ENCODE measurements at places on chromosomes 3 and 15. TPM values are rescaled to one million over a fixed set of nuclear protein-coding genes. Genes with fewer than 3 reads are reported as not detected.
A peak's percentile ranks its signal among the peaks of the same experiment; 100 is the strongest.

The PRR20G gene
- not detected for total RNA-seq

The FBN1 gene
- total RNA-seq: 69.0 TPM

The P3H2 gene
- total RNA-seq: 9.6 TPM

The SEC11A gene
- total RNA-seq: 283 TPM

The WDR48 gene
- 25.5 TPM for total RNA-seq

The CYP1A2 gene
- not detected for total RNA-seq

The CCNB2 gene
- 20.0 TPM for total RNA-seq

The TGM5 gene
- total RNA-seq: not detected

DNA sequence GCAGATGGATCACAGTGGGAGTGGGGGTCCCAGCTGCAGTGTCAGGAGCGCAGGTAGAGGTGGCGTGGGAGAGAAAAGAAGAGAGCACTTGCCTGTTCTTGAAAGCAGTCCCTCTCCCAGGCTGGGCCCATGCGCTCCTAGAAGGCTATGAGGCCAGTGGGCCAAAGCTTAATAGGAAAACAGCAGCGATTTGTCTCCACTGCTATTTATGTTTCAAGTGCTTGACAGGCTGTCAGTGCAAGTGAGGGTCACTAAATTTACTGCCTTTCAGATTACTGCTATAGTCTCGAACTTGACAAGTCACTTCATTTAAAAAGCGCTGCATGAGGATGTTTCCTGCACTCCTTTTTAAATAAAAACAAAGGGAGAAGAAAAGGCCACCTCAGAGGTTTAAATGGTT, 239.5 kb downstream of the GAP43 start:
- DNase-seq: no peak

DNA sequence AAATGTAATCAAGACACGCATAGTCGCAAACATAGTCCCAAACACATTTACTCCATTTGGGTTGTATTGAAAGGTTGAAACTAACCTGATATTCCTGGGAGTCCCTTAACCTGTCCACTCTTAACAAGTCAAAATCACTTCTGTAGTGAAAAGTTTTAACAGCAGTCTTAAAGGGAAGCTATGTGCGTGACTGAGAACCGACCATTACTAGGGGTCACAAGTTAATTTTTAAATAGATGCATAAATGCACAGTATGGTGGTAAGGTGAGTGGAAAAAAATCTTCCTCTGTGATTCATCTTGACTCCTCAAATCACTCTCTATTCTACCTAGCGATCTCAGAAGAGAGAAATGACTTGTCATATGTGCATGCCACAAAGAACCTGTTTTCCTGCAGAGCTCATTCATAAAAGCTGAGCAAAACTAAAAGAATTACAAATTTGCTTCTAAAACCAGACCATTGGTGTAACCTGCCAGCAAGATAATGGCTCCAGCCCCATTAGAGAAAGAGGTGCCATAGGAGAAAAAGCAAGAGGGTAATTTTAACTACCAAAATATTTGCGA, 4.8 kb downstream of the GPR15 start:
- no peak for DNase-seq

GRCh38 chr3:157026091-157026490, 133.9 kb downstream of the CCNL1 start:
- DNase-seq: no peak

DNA sequence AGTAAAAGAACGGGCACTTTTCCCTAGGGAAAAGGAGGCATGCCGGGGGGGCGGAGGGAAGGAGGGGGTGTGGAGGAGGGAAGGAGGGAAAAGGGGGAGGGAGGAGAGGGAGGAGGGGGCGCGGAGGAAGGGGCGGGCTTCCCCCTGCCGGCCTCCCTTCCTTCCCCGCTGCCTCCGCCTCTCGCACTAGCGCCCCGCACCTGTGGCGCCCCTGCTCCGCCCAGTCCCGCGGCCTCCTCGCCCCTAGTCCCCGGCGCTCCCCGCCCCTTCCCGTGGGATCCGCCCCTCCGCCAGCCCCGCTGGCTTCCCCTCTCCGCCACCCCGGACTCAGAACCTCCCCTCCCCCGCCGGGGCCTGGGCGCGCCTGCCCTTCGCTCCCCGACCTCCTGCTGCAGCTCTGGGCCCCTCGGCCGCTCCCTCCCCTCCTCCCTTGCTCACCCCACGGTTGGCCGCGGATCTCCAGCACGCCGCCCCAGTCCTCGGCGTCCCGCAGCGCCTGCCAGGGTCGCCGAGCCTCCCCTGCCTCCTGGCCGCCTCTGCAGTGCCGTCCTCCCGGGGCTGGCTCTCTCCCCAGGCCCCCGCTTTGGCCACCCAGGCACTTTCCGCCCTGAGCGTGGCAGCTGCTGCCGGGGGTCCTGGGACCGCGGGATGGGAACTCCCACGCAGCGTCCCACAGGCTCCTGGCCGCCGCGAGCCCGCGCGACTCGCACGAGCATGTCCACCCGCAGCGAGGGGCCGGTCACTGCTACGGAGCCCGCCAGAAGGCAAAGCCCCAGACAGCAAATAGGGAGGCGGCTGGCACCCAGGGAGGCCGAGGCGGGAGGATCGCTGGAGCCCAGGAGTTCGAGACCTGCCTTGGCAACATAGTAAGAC, 147.4 kb downstream of the TJP1 start:
- DNase-seq: peak; percentile 46

DNA sequence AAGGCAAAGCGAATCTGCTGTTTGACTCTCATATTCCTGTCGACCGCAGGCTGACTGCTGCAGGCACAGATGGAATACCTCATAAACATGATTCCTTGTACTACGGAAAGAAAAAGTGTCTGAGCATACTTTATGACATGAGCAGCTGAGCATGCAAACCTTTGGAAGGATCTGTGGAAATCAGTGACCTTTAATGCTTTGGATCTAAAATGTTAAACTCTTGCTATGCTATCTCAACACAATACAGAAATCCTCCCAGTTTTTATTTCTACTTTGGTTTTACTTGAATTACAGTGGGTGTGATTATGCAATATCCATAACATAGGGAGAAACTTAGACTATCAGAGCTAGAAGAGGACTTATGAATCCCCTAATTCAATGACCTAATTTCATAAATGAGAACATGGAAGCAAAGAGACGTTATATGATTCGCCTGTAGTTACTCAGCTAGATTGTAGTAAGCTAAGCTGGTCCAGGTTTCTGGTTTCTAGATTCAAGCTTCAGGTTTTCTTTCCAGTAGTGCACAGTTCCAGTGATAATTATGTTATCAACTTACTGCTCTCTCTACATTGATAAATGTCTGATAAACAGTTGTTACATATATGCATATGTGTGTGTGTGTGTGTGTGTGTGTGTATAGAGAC, 127.6 kb upstream of the GBE1 start:
- DNase-seq: no peak
